ENCODE measurements at places on chromosomes 4 and X.

GRCh38 chr4:159344877-159345276, 242.0 kb downstream of the RAPGEF2 start:
- DNase-seq: no peak

DNA sequence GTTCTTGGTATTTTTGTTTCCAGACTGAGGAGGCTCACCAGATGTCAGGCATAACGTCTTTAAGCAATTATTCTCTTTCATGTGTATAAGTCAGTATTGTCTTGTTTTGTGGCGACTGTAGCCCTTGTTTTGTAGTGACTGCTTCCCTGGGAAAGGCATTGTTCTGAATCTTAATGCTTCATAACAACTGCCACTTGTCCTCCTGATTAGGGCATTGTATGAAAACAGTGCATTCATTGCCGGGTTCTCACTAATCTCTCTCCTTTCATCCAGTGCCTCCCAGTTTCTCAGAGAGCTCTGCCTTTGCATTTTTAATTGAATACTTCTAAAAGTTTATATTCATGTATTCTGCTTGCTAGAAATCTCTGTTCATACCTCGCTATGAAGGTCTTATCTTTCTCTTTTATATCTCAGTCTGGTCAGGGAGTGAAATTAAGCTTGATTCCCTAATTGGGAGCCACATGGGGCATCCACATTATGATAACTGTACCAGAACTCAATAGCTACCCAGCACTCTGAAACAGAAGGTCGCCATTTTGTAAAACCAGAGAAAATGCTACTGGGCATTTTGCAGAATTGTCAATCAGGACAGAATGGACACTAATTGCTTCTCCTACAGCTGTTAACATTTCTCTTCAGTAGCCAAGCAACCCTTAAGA, 149.8 kb downstream of the GBA3 start:
- no peak for DNase-seq

- DNase-seq: no peak
These were observed 90.3 kb downstream of the COMMD8 start for GRCh38 chr4:47373174-47373573.

DNA sequence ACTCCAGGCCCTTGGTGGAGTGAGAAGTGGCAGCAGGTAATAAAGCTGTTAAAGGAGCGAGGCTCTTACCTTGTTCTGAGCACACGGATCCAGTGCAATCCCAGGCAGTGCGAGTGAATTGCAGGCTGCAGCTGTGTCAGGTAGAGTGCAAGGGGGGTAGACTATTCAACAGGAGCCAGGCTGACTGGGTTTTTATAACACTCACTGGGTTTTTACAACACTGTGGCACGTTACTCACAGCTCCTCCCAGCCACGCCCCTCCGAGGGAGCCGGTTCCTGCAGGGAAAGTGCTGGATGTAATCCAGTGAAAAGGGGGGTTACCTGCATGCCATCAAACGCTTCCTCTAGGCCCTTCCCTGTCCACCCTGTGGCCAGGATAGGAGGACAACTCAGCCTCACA, 358 bp downstream of the FGFBP1 start:
- DNase-seq: no peak

DNA sequence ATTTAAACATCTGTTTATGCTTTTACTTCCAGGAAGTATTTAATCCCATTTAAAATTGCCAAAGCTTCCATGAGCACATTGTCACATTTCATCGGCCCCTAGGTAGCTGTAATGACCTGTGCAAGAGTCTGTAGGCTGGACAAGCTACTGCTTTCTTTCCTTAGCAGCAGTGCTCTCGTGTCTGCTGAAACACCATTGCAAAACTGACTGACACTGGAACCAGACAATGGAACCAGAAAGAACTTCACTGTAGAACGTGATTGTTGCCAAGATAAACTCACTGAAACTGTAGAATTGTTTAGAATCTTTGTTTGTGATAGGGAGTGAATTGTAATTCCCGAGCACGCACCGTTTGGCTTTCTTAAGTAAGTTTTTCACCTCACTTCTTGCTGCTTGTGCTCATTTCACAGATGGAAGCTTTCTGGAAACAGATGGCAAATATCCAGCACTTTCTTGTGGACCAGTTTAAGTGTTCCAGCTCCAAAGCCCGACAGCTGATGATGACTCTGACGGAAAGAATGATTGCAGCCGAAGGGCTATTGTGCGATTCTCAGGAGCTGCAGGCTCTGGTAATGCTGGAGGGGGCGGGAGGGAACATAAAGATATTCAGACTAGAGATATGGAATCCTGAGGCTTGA, 36.9 kb downstream of the EVC start:
- DNase-seq: peak; percentile 28

All from mesenteric fat pad (tissue), 1 donor.